ENCODE measurements at places on chromosomes 1 and 21.

DNA sequence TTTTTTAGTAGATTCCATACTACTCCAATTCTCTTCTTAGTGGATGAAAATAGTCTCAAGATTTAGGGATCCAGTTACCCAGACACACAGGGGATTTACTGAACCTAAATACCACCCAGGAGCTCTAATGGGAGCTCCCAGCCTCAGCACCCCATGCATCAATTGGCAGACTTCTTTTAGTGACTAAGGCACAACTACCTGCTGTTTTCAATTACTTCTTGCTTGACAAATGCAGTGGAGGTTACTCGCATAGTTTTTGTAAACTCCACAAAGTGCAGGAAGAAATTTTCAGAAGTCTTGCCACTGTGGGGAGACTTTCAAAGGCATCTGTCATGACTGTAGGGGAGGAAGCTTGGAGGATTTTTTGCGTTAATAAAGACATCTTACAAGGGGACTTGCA is 35.5 kb upstream of the MAP10 start:
- DNase-seq, result no peak

DNA sequence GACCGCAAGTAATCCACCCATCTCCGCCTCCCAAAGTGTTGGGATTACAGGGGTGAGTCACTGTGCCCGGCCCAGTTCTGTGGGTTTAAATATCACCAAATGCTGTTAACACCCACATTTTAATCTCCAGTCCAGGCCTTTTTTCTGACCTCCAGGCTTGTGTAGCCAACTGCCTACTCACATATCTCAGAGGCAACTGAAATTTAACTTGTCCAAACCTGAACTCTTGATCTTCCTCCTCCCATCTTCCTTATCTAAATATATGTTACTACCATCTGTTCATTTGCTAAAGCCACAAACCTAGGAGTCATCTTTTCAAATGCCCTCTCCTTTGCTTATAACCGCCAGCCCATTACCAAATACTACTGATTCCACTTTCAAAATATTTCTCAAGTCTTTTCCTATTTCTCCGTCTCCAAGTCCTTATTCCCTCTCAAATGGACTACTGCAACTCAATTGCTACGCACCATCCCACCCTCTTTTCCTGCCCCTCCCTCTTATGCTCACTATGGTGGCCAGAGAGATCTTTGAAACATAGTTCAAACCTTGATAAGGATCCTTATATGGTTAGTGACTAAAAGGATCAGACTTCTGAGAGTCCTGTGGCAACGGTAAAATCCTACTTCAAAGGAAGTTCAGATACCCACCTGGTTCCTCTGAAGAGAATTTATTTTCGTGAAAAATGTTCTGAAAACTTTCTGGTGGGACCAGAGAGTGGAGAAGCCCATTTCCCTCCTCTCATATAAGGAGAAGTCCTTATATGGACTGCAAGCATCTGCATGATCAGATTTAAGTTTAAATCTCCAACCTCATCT is 78.5 kb upstream of the CDC42BPA start:
- no peak for DNase-seq

- no peak for DNase-seq
Measured at GRCh38 chr1:117753652-117754051, 147.8 kb downstream of the TENT5C start.

- DNase-seq, result no peak
Measured at GRCh38 chr1:60257531-60257930, 184.0 kb upstream of the C1orf87 start.

GRCh38 chr1:111906816-111907215 is 82.7 kb downstream of the KCND3 start:
- DNase-seq, result no peak

GRCh38 chr1:100882698-100883097 is 11.9 kb downstream of the EXTL2 start:
- no peak for DNase-seq

- DNase-seq, result no peak
Measured at GRCh38 chr1:155107309-155108264, 20.1 kb upstream of the EFNA1 start.

- no peak for DNase-seq
Measured at GRCh38 chr1:50425376-50426107, 2.3 kb upstream of the DMRTA2 start.

- DNase-seq, result no peak
Measured at GRCh38 chr21:37575580-37575979, 209.0 kb downstream of the DYRK1A start.

DNA sequence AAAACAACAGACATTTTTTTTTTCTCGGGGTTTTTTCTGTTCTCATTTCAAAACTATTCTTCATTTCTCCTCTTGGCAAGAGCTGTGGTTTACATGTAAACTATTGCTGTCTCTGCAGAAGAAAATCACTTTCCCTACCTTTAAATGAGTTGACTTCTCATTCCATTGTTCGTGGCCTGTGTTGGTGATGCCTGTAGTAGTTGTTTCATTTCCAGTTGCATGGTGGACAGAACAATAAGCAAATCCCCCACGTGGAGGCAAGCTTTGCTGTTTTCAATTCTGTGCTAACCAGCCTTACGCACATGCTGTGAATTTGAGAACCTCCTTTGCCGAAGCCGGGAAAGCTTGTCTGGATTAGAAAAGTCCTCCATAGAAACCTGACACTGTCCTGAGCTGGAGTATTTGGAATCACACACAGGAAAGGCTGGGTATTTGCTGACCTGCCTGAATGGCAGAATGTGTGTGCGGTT is 26.2 kb upstream of the MAP3K7CL start:
- DNase-seq, result no peak

GRCh38 chr1:179253286-179253972 is 24.0 kb upstream of the ABL2 start:
- no peak for DNase-seq

GRCh38 chr1:86787621-86788020 is 83.2 kb downstream of the SH3GLB1 start:
- DNase-seq, result no peak

- no peak for DNase-seq
Measured at GRCh38 chr1:59367301-59368007, 70.6 kb downstream of the FGGY start.

GRCh38 chr1:94522304-94522703 is 19.3 kb downstream of the F3 start:
- no peak for DNase-seq

DNA sequence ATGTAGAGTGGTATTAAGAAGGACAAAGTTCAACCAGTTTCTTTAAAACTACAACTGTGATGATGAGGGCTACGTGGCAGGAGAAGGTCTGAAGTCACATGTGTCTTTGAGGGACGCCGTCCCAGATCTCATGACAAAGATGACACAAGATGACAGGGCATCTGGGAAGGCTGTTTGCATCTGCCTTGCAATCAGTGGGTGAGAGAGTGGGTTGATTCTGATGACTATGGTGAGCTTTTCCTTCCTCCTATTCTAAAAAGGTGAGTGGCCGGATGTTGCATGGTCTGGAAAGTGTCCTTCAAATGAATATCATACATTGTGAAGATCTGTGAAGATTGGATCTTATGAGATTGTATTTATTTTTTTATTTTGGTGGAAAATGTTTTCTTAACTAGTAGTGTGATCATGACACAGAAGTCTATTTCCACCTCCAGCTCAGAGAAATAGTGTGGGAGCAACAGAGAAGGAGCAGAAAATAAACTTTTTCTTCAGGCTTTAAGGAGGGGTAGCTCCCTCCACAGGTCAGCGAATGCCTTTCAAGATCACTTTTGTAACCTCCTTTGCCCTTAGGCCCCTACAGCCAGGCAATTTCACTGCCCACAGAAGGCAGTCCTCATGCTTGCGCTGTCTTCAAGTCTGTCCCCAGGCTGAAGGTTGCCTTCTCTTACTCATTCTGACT is 76.0 kb upstream of the ATF3 start:
- DNase-seq, result no peak

- no peak for DNase-seq
Measured at GRCh38 chr1:244414543-244414942, 37.2 kb downstream of the ADSS2 start.

DNA sequence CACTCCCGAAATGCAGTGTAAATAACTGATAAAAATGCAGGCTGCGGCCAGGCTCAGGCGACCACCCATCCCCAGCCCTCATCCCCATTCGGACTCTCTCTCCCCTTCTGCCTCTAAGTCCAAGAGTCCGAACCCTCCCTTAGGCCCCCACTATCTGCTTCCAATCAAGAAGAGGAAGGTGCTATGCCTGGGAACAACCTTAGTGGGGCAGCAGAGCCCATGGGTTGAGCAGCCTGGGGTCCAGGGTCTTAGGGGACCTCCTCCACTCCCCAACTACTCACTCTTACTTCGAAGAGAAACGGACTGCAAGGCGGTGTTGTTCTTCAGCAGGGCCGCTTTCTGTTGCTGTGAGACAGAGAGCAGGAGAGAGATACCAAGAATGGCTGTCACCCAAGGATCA is 12.2 kb downstream of the ARHGEF2 start:
- DNase-seq, result no peak

DNA sequence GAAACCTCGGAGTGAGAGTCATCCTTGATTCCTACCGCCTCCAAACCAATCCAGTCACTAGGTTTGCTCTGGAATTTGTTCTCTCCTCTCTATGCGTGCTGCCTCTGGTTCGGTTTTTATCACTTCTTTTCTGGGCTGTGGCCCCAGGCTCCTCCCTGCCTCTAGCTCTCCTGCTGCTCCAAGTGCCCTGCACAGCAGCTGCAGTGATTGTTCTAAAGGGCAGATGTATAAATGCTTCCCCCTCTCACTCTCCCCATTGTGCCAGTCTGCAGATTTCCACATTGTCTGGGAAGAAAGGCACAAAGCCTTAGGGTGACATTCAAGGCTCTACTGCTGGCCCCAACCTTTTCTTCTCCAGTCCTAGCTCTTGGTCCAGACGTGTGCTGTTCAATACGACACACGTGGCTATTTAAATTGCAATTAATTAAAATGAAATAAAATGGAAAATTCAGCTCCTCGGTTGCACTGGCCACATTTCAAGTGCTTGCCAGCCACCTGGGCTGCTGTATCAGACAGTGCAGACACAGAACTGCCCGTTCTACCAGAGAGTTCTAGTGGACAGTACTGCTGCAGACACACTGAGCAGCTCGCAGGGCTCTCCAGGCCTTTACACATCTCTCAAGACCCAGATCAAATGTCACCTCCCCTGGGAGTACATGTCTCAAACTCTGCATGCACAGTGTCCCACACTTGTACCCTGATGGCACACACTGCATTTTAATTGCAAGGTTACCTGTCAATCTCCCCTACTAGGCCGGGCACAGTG is 12.4 kb downstream of the TRIM62 start:
- no peak for DNase-seq

- no peak for DNase-seq
Measured at GRCh38 chr1:26890467-26890796, 349 bp upstream of the GPN2 start.

DNA sequence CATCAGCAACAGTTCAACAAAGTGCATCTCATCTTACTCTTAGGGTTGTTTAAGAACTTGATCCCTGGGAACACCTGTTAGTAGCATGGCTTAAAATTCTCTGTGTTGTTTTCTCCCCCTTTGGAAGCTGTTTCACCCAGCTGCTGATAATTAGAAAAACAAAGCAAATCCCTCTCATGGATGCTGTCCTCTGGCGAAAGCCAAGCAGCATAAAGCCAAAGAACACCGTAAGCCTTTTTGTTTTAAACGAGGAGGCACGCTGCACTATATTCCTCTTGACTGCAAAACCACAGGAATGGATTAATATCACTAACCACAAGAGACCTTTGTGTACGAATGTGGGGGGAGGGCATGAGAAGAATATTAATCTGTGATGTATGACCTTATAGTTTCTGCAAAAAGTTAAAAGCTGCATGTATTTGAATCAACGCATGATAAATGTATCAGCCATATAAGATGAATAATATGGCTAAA is 923.2 kb downstream of the LTN1 start:
- DNase-seq, result no peak

GRCh38 chr1:185578293-185578692 is 155.9 kb upstream of the HMCN1 start:
- no peak for DNase-seq
